ENCODE measurements at places on chromosomes 7 and 10.

GRCh38 chr10:24645784-24646183 lies 77.9 kb downstream of the ARHGAP21 start:
- peaks cover 21% of the 10 kb centered on the region for H3K4me1 ChIP-seq
- H3K4me3 ChIP-seq, result no peak overlapping the region

GRCh38 chr10:110181451-110181850 lies 26.0 kb upstream of the MXI1 start:
- no peaks in the 10 kb centered on the region for H3K27me3 ChIP-seq
- DNase-seq, result no peak
- H3K27ac ChIP-seq, result no peak overlapping the region

- H3K36me3 ChIP-seq, result no peaks in the 10 kb centered on the region
- peaks cover 45% of the 10 kb centered on the region for H3K4me1 ChIP-seq
- H3K27me3 ChIP-seq, result no peaks in the 10 kb centered on the region
- peak overlapping the region; percentile 33 for H3K27ac ChIP-seq
- no peak for DNase-seq
Measured at GRCh38 chr10:24449321-24449740, 240.4 kb downstream of the KIAA1217 start.

DNA sequence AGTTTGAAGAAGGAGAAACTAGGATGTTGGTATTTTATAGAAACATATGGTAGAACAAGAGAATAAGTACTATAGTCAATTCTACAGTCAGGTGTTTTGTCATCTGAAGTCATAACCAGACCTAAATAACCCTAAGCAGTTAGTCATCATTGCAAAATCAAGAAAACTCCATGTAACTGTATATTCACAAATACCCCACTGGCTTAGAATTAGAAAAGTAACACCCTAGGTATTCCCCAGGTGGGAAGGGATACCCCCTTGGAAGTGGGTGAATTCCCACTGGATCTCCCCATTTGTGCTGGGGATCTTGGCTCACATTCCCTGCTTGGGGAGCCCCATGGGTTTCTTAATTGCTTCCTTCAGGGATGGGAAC lies 45.9 kb upstream of the ITGB8 start:
- no peak for DNase-seq
- no peak overlapping the region for H3K27ac ChIP-seq

- H3K27me3 ChIP-seq, result no peaks in the 10 kb centered on the region
- no peak overlapping the region for H3K27ac ChIP-seq
- DNase-seq, result no peak
Measured at GRCh38 chr7:116834815-116835504, 27.4 kb upstream of the CAPZA2 start.

- peaks cover 28% of the 10 kb centered on the region for H3K27me3 ChIP-seq
- peak within 1 kb of the TSS; percentile 37 for H3K27ac ChIP-seq
- peak; percentile 63 for DNase-seq
- peak within 1 kb of the TSS; percentile 76 for H3K4me3 ChIP-seq
Measured at GRCh38 chr10:59176241-59177030, at the start of gene PHYHIPL. PHYHIPL (plus strand) TSS chr10:59176643; CDS start chr10:59176854, 211 bp downstream.

GRCh38 chr7:71829515-71829914 lies 582.6 kb downstream of the CALN1 start:
- no peaks in the 10 kb centered on the region for H3K27me3 ChIP-seq
- H3K27ac ChIP-seq, result no peak overlapping the region
- no peaks in the 10 kb centered on the region for H3K36me3 ChIP-seq
- no peak overlapping the region for H3K4me3 ChIP-seq

- no peak overlapping the region for H3K27ac ChIP-seq
- H3K36me3 ChIP-seq, result no peaks in the 10 kb centered on the region
- DNase-seq, result no peak
- H3K27me3 ChIP-seq, result no peaks in the 10 kb centered on the region
Measured at GRCh38 chr10:35270100-35270499, 66.2 kb upstream of the CCNY start.

GRCh38 chr7:132544025-132544424 lies 32.2 kb downstream of the PLXNA4 start:
- H3K27ac ChIP-seq, result no peak overlapping the region
- no peaks in the 10 kb centered on the region for H3K27me3 ChIP-seq
- no peak overlapping the region for H3K4me3 ChIP-seq
- H3K4me1 ChIP-seq, result no peaks in the 10 kb centered on the region
- no peak for DNase-seq

DNA sequence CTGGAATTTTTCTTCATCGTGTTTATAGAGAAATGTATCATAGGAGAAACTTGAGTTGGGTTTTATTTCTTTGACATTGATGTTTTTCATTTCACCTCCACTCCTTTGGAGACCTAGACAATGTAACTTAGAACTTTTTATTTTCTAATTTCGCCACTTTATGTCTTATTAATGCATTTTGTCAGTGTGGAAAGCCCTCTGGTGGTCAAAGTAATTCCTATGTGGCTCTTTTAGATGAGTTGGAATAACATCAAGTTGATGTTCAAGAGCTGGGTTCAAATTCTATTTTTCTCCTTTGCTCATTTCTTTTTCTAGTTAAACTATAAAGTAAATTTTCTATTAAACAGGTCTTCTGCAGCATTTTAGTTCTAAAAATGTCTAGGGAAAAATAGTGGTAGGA lies 478.6 kb downstream of the LRMDA start:
- no peaks in the 10 kb centered on the region for H3K4me1 ChIP-seq
- H3K27me3 ChIP-seq, result peaks cover 33% of the 10 kb centered on the region
- no peak overlapping the region for H3K27ac ChIP-seq
- H3K4me3 ChIP-seq, result no peak overlapping the region
- H3K36me3 ChIP-seq, result no peaks in the 10 kb centered on the region

- H3K36me3 ChIP-seq, result peaks cover 18% of the 10 kb centered on the region
- no peak overlapping the region for H3K27ac ChIP-seq
- H3K27me3 ChIP-seq, result no peaks in the 10 kb centered on the region
- no peaks in the 10 kb centered on the region for H3K4me1 ChIP-seq
- DNase-seq, result no peak
Measured at GRCh38 chr7:6654842-6655610, 17.9 kb downstream of the ZNF316 start.
